Pancreas (tissue), 10 donors: ENCODE measurements at places on chromosomes 2 and 18. TPM values are rescaled to one million over a fixed set of nuclear protein-coding genes. Genes with fewer than 3 reads are reported as not detected.

The OTOS gene
- total RNA-seq, result not detected

The RPRM gene
- not detected for total RNA-seq

The PSMA8 gene
- total RNA-seq, result not detected

DNA sequence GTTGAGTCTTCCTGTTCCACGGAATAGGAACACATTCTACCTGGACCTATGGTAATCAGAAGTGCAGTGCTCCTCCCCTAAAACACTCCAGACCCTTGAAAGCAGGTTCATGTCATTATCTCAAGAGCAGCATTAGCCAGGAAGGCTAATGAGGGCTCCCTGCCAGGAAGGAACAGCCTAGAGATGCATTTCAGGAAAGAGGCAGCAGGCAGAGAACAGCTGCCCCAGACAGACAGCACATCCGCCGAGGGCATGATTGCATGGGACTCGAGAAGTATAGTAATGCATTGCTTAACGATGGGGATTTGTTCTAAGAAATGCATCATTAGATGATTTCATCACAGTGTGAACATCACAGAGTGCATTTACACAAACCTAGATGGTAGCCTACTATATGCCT lies 171.5 kb downstream of the ALK start:
- no peak for DNase-seq

GRCh38 chr2:96844405-96844808 lies 586 bp upstream of the ANKRD23 start:
- no peak for DNase-seq

GRCh38 chr2:209976698-209977385 lies 25.6 kb upstream of the RPE start:
- DNase-seq, result no peak

- no peak for DNase-seq
These were observed 39.9 kb downstream of the REEP1 start for GRCh38 chr2:86297382-86298147.

- DNase-seq, result no peak
These were observed 4.4 kb downstream of the SESTD1 start for GRCh38 chr2:179260224-179260623.
